Stimulated activated CD8-positive, alpha-beta memory T cell treated with anti-CD3 and anti-CD28 coated beads, Interleukin-4, amount 100 ng/mL, for 4 hours (primary cell): ENCODE measurements at places on chromosomes 1 and 21.

DNA sequence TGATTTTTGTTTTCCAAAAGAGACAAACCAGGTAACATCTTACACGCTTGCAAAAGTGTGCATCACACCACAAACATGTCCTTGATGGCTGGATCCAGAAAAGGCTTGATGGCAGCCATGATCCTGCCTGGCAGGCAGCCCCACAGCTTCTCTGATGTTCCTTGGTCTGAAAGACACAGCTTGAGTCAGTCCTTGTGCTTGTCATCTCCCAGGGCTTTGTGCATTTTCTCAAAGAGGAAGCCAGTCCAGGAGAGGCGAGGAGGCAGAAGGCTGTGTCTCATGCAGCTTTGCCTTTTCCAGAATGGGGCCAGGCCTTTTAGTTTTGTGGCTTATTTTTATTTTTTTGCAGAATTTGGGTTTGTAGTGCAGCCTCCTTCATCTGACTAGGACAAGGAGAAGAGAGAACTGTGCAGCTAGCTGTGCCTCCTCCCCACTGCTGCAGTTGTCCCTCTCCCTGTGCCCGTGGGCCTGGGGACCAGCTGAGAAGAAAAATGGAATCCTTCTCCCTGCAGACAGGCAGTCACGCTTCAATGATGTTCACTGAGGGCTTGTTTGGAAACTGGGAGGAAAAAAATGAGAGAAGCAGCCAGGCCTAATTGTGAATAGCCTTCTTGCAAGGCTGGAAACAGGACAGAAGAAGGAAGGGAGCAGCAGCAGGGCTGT is 7.4 kb downstream of the FNDC5 start:
- DNase-seq = no peak

DNA sequence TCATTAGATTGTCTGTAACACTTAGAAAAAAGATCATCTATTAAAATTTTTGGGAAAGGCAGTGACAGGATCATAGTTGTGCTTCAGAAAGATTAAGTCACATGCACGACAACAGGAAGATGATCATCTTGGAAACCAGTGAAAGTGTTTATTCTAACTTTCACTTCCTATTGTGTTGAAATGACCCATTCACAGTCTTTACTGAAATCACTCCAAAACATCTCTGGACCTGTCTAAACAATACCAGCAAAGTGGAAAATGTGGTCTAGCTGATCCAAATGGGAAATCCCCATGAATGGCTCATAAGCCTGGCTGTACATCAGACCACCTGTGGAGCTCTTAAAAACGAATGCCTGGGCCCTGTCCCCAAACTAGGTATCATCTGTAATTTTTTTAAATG is 111.1 kb upstream of the ETV3 start:
- DNase-seq = no peak

DNA sequence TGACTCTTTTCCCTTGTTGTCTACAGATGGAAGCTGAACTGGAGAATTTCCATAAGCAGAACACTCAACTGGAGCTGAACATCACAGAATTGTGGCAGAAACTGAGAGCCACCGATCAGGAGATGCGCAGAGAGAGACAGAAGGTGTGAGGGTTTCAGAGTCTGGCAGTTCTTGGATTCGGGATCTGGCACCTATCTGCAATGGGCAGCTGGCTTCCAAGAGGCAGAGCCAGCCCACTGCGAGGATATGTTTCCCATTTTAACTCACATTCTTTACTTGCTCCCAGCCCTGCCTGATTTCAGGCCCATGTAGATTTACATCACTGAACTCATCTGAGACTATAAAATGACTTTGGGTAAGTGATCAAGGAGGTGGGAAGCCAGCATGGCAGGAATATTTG is 37.3 kb upstream of the TMEM125 start:
- DNase-seq = no peak

- DNase-seq = no peak
Measured at GRCh38 chr1:107851418-107851817, 113.6 kb downstream of the VAV3 start.

DNA sequence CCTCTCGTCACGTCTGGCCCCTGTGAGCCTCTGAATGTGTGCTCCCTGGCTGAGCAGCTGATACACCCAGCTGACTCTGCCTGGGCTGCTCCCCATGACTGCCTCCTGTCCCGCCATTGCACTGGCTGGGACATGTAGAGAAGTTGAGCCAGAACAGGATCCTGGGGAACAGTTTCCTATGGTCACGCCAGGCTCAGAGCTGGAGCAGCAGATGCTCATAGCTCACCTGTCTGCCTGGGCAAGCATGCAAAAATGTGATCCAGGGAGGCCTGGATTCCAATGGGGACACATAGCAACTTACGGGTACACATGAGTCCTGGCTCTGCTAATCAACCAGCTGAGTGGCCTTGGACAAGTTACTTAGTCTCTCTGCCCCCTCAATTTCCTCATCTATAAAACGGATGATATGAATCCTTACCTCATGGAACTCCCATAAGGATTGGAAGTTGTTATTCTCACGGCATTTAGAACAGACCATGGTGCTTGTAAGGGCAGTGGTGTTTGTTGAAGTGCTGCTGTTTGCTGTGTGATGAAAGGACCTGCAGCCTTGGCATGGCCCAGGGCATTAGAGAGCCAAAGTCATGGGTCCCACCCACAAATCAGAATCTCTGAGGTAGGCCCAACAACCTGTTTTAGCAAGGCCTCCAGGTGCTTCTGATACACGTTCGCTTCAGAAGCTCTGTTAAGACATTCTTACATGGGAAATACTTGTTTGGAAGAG is 150.3 kb upstream of the VANGL1 start:
- no peak for DNase-seq
